ENCODE measurements at places on chromosomes 1 and 21.

- DNase-seq: no peak
Measured at GRCh38 chr1:99673315-99673714, 27.4 kb downstream of the PALMD start.

GRCh38 chr1:221478050-221478949, 263.6 kb downstream of the DUSP10 start:
- peak; percentile 56 for DNase-seq

GRCh38 chr21:15809065-15809464, 79.3 kb downstream of the USP25 start:
- no peak for DNase-seq

DNA sequence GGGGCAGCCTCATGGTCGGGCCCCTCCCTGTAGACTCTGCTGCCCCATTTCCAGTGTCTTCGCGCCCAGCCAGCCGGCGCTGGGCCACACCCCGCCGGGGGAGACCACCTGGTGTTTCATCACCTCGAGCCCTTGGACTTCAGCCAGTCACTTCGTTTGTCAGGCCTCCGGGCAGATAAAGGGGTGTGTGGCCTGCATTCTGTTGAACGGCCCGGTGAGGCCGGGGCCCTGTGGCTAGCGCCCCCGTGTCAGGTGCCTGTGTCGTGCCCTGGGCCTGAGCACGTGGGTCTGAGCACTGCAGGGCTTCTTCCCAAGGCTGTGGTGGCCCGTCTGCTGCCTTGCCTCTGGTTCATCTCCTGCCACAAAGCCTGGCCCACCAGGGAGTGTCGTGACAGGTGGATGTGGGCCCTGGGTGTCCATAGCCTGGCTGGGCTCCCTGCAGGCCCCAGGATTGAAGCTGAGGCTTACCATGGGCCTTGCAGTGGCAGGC, 65.2 kb upstream of the DIP2A start:
- DNase-seq: no peak

- DNase-seq: no peak
Measured at GRCh38 chr1:200862713-200863415, 9.9 kb upstream of the GPR25 start.

DNA sequence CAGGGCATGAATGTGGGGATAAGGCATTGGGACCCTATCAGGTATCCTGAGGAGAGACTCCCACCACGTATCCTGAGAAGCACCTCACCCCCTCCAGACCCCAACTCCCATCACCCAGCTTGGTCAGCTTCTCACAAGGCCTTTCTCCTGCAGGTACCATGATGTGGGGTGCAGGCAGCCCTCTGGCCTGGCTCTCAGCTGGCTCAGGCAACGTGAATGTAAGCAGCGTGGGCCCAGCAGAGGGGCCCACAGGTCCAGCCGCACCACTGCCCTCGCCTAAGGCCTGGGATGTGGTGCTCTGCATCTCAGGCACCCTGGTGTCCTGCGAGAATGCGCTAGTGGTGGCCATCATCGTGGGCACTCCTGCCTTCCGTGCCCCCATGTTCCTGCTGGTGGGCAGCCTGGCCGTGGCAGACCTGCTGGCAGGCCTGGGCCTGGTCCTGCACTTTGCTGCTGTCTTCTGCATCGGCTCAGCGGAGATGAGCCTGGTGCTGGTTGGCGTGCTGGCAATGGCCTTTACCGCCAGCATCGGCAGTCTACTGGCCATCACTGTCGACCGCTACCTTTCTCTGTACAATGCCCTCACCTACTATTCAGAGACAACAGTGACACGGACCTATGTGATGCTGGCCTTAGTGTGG, 1.3 kb downstream of the GPR3 start:
- DNase-seq: no peak

GRCh38 chr1:216749232-216749631, 26.0 kb upstream of the ESRRG start:
- DNase-seq: no peak

DNA sequence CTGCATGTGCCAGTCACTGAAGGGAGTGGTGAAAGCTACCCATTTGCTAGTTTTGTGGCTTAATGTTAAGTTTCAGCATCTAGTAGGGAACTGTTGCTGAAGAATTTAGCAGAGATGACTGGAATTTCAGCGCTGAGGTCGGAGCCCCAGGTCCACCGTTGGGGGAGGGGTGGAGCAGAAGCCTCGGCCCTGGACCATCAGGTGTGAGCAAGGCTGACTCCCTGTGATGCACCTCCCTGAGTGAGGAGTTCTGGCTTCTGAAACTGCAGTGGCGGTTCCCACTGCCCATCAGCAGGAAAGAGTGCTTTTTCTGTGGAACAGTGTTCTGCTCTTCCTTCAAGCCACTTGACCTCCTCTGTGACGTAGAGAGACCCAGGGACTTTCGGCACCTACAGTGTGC, 1.3 kb downstream of the NOS1AP start:
- DNase-seq: no peak

DNA sequence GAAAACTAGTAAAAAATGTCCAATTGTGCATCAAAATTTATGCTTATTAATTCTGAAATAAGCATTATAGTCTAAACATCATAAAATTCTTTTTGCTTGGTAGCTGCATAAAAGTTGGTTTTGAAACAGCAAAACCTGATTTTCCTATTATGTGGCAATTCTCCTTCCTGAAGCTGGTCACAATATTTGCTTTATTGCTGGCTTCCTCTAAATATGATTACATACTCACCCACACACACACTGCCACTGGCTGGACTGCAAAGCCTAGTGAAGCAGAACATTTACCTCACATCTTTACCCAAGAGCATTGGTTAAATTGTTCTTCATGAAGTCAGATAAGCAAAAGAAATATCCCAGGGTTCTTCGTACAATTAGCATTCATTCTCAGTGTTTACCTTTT, 103.0 kb downstream of the NR5A2 start:
- DNase-seq: peak; percentile 14

DNA sequence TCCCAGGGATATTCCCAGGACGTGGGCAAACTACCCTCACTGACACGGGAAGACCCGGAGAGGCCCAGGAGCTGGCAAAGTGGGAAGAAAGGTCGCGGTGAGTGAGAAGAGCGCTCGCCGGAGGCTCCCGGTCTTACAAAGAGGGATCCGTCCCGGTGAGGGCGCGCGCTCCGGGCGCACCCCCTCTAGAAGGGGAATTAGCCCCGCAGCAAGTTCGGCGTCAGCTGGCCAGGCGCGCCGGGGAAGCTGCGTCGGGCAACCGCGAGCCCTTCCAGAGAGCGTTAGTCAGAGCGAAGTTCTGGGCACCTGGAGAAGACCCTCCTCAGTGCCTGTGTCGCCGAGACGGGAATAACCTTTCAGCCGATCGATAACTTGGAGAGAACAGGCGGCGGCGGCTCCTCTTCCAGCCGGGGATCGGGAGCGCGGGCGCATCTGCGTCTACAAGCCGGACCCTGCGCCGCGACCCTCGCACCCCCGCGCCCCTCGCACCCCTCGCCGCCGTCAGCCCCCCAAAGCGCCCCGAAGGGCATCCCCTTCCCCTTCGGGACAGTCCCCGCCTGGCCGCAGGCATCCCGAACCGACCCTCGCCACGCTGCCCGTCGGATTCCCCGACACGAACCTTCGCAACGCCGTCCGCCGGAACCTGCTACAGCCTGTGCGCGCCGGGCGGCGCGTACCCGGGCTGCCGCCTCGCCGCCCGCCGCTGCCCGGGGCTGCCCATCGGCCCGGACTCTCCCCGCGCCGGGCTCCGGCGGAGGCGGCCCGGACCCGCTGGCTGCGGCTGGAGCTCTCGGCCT, 485 bp downstream of the SIPA1L2 start:
- DNase-seq: no peak

DNA sequence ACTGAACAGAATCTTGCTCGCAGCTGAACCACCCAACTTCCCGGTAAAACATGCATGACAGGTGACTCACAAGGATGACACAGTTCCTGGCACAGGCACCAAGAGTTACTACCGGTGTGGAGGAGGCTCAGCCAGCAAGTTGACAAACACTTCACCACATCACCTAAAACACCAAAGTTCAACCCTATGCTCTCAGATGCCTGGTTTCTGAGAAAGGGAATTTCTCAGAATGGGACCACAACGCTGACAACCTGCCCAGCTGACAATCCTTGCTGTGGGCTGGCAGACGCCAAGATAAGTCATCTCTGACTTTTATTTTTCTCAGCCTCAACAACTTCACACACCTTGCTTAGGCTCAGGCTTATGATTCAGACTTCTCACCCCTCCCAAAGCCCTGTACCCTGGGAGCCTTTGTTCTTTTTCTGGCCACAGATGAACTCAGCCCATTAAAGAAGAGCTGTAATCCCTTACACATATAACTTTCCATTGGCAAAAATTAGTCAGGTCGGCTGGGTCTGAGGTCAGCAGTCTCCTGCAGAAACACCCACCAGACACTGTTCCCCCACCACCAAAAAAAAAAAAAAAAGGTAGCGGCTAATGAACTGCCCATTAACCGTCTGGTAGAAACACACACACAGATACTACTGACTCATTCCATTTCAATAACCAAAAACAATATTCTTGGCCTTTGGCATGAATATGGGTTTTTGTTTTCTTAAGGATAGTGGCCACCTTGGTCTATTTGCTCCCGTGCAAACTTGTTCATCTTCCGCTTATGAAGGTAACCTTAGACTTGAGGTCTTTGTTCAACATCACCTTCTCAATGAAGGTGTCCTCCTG, 10.8 kb upstream of the TIAM1 start:
- no peak for DNase-seq

DNA sequence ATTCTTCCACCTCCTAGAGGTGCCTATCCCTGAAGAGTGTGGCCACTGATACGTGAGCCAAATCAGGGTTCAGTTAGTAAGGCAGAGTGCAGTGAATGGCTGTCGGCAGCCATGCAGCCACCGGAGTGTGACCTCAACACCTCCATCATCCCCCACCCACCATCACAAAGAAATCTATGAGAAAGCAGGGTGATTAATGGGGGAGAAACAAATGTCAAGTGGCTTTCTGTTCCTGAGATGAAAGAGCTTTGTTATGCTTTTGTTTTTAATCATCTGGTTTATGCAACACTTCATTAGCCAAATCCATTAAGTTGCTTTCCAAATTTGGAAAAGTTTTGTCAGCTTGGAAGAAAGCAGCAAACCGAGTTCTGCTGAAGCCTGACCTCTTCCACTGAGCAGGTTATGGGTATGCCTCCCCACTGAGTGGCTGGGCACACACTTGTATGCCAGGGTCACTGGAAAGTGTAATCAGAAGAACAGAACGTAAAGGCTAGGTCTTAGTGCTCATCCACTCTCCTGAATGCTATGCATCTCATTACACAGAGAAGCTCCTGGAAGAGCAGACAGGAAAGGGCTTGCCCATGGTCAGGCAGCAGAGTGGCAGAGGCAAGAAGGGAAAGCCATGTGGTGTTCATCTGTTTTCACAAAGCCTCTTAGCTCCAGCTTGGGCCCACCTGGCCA, 57.1 kb upstream of the ATP1B1 start:
- no peak for DNase-seq

GRCh38 chr1:82446236-82446635, 645.5 kb downstream of the ADGRL2 start:
- no peak for DNase-seq

- DNase-seq: no peak
Measured at GRCh38 chr1:216095400-216095799, 327.8 kb downstream of the USH2A start.

DNA sequence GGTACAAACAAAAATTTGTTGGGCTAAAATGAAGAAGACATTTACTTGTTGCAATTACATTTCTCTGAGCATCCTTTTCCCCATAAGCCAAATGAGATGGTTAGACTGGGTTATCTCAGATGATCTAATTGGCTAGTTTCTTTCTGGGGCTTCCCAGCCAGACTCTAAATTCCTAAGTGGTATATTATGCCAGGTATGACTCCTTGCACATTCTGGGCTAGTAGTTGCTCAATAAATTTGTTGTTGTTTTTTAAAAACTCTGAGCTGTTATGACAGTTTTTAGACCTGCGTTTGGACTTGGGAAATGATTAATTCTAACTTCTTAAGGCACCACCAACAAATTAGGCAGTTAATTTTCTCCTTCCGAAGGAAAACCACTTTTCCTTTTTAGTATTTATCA, 66.1 kb downstream of the UCK2 start:
- no peak for DNase-seq

DNA sequence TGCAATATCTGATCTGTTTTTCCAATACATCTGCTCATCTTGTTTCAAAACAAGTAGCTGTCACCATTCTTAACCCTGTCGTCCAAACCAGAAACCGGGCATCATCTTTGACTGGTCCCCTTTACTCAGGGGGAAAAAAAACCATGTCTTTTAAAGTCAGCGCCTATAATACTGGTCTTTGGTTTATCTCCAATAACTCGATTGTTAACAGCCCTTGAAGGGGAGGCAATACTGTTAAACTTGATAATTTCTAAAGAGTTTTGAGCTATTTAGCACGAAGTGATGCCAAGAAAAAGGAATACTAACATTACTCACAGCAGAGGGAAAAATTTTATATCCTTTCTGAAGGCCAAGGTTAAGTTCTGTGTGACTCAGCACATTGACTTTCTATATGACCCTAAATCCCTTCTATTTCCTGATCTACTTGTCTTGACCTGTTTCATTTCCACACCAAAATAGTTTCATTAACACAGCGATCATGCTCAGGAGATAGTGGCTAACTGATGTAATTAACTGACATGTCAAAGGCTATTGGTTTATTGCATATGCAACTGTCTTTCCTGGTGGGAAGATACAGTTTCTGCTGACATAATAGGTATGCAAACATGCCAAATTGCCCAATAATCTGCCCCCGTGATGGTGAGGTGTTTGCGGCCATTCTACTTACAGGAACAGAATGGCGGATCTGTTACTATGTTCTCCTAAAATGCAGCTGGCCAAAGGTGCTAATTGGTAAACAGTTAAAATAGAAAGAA, 59.1 kb downstream of the NFIA start:
- no peak for DNase-seq

GRCh38 chr21:28944296-28944695, 48.4 kb downstream of the LTN1 start:
- DNase-seq: no peak

- peak; percentile 25 for DNase-seq
Measured at GRCh38 chr1:33966346-33967141, 102.7 kb downstream of the HMGB4 start.

GRCh38 chr1:3895279-3895950, 4.7 kb downstream of the C1orf174 start:
- no peak for DNase-seq

DNA sequence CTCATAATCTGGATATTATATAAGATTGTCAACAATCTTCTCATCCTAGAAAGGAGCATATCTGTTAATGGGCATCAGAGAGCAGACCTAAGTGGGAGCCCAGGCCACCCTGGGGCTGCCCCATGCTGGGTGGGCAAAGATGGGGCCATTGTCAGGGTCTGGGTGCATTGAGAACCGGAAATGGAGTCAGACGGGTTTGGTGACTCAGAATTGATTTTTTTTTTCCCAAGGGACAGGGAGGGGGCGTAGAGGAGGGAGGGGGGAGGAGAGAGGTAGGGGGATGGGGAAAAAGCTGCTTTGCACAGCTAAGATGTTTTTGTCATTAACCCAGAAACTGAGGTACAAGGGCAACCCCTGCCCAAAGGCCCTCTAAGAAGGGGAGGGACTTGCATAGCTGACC, 1.3 kb downstream of the ATXN7L2 start:
- no peak for DNase-seq

Data from HL-60 (cell line).